ENCODE measurements at places on chromosomes 13 and 19. TPM values are rescaled to one million over a fixed set of nuclear protein-coding genes. Genes with fewer than 3 reads are reported as not detected.

FLT1 gene
- 44.6 TPM for total RNA-seq

CCL25 gene
- total RNA-seq: not detected

CACNG7 gene
- not detected for total RNA-seq

KIR3DL1 gene
- total RNA-seq: not detected

IGSF23 gene
- total RNA-seq: not detected

ZNF575 gene
- total RNA-seq: 0.98 TPM

ZNF776 gene
- 8.5 TPM for total RNA-seq

FSD1 gene
- not detected for total RNA-seq

FAM32A gene
- total RNA-seq: 86.3 TPM

A1BG gene
- total RNA-seq: 40.6 TPM

MBD3L3 gene
- not detected for total RNA-seq

GRCh38 chr19:31351056-31351854, 2.0 kb upstream of the TSHZ3 start:
- no peak for DNase-seq

GRCh38 chr19:14796021-14796420, 17.7 kb upstream of the ADGRE2 start:
- DNase-seq: no peak

- DNase-seq: no peak
Observed at GRCh38 chr13:26965952-26966700, 205.5 kb downstream of the USP12 start.

GRCh38 chr19:30799865-30800755, 427.9 kb downstream of the ZNF536 start:
- DNase-seq: no peak

GRCh38 chr19:20640023-20640422, 21.3 kb downstream of the ZNF626 start:
- no peak for DNase-seq

DNA sequence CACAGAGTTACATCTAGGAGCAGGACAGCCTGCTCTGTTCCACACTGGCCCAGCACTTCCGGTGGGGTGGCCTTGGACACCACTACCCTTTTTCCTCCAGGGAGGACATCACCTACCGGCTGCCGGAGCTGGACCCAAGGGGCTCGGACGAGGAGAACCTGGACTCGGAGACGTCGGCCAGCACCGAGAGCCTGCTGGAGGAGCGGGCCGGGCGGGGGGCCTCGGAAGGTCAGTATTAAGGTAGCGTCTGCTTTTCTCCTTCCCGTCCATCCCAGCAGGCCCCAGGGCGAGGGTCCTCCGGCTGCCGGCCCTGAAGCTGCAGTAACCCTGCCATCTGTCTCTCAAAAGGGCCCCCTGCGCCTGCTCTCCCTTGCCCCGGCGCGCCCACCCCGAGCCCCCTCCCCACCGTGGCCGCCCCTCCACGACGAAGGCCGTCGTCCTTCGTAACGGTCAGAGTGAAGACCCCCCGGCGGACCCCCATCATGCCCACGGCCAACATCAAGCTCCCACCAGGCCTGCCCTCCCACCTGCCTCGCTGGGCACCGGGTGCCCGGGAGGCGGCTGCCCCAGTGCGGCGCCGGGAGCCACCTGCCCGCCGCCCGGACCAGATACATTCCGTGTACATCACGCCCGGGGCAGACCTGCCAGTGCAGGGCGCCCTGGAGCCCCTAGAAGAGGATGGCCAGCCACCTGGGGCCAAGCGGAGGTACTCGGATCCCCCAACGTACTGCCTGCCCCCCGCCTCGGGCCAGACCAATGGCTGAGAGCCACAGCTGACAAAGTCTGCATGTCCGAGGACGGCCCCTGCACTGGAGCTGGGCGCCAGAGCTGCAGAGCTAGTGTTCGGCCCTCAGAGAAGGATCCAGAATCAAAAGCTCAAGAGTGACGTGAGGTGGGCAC, 3.4 kb upstream of the USE1 start:
- no peak for DNase-seq

DNA sequence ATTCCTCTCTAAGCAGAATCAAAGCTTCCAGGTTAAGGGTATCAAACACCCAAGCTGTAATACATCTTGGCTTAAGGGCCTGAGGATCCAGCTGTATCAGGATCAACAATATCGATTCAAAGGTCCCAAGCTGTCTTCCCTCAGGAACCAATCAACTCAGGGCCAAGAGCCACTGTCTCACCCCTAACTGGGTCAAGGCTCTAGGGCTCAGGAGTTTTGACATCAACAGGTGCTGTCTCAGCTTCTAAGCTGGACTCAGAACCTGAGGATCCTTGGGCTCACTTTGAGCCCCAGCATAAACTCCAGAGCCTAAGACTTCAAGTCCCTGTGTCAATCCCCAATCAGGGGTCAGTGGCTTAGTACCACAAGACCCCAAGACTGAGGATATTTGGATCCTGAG, 917 bp downstream of the FBXW9 start:
- no peak for DNase-seq

GRCh38 chr13:98984118-98984517, 6.3 kb upstream of the DOCK9 start:
- DNase-seq: no peak

DNA sequence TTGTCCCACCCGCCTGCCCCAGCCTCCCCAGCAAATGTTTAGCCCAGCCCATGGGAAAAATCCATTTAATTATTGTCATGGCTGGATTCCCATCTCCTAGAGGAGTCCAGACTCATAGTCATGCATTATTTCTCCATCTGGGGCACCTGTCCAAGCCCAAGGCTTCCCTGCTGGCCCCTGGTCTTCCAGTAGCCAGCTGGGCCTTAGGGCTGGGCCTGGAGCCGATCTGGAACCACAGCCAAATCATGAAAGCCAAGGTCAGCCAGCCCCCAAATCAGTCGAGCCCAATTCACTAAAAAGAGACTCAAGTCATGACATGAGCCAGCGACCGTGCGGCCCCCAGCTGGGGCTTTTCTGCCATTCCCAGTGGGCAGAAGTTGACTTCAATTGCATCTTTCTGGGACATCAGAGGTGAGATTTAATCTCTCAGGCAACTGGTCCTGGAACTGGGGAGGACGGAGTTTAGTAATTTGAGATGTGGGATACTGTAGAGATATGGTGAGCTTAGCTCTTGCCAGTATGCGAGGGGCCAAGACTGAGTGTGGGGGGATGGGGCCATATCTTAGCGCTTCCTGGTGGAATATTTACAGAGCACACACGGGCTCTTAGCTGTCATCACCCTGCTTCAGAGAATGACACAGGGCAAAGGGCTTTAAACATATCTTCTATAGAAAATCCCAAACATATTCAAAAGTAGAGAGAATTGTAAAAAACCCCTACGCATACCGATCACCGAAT, 9.4 kb upstream of the PGLYRP2 start:
- DNase-seq: no peak

DNA sequence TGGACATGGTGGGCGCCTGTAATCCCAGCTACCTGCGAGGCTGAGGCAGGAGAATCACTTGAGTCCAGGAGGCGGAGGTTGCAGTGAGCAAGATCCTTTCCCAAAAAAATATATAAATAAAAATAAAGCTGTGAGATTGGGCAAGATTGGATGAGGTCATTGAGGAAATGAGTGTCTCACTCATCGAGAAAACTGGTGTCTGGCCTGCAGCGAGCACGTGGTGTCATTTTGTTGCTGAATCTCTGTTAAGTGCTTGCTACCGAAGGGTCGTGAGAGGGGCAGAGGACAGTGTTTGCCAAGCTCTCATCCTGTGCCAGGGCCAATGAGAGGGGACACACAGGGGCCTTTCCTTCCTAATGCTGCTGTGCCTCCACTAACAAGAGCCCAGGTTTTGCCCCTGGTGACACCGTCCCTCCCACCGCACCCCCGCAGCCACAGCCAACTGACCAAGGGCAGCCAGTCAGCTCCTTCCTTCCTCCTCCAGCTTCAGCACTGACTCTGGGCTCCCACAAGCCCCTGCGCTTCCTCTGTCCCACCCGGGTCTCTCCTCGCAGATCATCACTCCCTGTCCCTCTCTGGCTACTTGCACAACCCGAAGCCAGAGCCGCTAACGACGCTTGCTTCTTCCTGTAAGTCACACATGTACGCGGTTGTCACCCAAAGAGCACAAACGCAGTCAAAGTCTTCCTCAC, 3.2 kb downstream of the POLD1 start:
- DNase-seq: no peak

- DNase-seq: no peak
Observed at GRCh38 chr19:771332-771785, 20.4 kb downstream of the MISP start.

DNA sequence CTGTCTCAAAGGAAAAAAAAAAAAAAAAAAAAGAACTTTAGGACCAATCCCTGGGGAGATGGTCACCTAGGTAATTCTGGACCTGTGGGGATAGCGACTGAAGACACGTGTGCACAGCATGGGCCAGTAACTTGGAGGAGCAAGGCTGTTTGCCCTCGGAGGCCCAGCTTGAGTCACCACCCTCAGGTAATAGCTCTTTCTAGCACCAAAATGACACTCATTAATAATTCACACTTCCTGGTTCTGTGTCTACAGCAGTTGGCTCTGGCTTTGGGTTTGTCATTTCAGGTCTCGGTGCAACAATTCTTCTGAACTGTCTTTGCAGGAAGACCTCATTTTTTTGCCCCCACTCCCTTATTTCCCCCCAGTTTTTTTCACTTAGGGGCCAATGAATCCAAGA, 3.9 kb upstream of the ATP11A start:
- no peak for DNase-seq

- no peak for DNase-seq
Observed at GRCh38 chr13:67343777-67344176, 113.6 kb upstream of the PCDH9 start.

- peak; percentile 63 for DNase-seq
Observed at GRCh38 chr19:32373585-32374295, 28.3 kb downstream of the ZNF507 start.

DNA sequence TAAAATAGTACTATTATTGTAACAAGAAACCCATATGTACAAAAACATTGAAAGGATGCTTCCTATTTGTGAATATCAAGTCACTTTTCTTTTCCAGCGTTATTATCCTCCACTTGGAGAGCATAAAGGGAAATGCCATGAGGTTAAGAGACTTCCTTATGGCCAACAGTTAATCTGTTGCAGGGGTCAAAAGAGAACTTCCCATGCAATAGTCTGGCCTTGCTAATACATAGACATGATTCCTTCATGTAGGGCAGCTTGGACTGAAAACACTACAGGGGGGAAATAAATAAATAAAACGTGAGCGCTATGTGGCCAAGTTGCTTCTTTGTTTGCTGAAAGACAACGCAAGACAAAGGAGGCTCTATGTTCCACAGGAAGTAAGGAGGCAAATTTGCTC, 269.1 kb upstream of the EDNRB start:
- DNase-seq: no peak

DNA sequence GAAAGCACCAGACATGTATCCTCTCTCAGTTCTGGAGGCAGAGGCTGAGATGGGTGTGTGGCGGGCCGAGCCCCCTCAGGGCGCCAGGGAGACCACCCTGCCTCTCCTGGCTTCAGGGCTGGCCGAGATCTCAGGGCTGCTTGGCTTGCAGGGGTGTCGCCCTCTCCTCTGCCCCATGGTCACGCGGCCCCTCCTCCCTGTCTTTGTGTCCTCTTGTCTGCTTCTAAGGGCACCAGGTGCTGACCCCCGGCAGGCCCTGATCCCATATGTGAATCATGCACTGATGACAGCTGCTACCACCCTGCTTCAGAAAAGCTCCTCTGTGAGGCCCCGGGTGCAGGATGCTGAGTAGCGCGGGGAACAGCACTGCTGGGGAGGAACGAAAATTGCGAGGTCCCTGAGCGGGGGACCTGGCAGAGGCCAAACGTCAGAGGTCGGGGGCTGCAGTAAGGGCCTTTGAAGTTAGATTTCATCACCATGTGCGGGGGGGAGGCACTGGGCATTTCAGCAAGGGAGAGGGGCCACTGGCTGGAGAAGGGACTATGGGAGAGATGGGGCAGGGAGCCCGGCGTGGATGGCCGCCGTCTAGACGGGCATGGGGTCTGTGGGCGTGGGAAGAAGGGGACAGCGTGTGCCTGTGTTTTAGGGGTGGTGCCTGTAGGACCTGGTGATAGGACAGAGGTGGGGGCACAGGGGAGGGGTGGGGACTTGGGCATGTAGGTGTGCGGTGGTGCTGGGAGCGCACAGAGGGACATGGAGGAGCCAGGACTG, 125.2 kb downstream of the KDM4B start:
- no peak for DNase-seq

DNA sequence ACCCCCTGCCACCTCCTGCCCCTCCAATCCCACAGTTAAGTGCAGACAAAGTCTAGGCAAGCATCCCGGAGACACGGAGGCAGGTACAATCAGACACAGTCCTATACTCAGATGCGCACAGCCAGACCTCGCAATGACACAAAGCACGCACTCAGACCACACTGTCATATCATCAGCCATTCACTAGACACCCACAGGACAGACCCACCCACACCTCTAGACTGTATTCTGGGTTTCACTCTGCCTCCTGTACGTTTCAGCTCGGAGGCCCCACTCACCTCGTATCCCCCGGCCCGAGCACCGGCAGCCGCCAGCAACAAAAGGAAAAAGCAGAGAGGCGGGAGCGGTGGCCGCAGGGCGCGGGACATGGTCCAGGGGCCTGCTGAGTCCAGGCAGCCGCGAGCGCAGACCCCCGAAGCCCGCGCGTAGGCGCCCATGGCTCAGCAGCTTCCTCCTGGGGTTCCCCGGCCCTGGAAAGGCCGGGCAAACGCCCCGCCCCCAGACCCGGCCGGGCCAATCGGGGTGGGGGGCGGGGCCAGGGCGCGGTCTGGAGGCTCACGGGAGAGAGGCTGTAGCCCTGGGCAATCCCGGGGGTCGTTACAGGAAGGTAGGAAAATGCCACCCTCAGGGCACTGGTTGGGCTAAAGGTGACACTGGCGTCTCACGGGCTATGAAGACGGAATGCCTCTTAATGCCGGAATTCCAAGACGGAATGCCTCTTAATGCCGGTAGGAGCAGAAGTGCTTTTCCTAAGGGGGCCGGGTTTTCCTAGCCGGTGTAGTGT, at the start of the genes MAN2B1 and WDR83:
MAN2B1 (minus strand) TSS at position 478 of the 784 bp plus-strand sequence; CDS start at position 437, 41 bp downstream.
WDR83 (plus strand) TSS at position 543 of the 784 bp plus-strand sequence. CDS start 2,984 bp downstream, outside the sequence.
- DNase-seq: peak; percentile 68

- no peak for DNase-seq
Observed at GRCh38 chr13:84050536-84050935, 168.3 kb upstream of the SLITRK1 start.

DNA sequence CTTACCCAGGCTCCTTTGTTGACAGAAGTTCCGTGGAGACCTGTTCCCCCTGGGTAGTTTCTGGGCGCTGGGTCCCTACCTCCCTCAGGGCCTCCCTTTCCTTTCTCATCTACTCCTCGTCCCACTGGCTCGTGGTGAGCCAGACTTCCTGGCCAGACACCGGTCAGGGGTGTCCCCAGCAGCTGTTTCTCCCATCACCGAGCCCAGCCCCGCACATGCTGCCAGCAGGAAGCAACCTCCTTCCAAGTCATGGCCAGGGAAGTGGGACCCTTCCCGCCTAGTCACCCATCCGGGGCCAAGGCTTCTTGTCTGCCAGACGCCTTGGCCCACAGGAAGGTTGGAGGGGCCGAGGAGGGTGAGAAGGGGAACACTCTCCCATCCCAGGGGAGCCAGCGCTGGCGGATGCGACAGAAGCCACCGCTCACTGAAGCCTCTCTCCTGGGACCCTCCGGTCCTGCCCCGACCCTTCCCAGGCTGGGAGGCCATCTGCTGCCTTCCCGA, 5.7 kb downstream of the PAK4 start:
- DNase-seq: peak; percentile 77
